ENCODE measurements at places on chromosomes 6 and 20.

GRCh38 chr6:2314641-2315040, 69.2 kb upstream of the GMDS start:
- DNase-seq: no peak

- no peak for DNase-seq
These were observed 84.2 kb downstream of the CEBPB start for GRCh38 chr20:50274570-50275430.

DNA sequence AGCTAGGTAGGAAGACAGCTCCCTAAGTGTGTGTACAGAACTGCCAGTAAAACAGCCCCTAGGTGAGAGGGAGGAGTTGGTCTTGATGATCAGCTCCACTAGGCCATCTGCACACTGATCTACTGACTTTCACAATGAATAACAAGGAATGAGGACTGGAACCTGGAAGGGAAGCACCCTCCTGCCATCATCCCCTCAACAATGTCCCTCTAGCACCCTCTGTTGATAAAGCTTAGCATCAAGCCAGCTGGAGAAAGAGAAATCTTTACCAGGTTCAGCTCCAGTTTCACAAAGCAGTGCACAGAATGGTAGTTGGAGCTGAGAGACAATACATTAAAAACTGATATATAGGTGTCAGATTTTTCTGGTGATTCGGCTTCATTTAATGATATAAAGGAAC, 57.2 kb upstream of the IRAK1BP1 start:
- DNase-seq: no peak

DNA sequence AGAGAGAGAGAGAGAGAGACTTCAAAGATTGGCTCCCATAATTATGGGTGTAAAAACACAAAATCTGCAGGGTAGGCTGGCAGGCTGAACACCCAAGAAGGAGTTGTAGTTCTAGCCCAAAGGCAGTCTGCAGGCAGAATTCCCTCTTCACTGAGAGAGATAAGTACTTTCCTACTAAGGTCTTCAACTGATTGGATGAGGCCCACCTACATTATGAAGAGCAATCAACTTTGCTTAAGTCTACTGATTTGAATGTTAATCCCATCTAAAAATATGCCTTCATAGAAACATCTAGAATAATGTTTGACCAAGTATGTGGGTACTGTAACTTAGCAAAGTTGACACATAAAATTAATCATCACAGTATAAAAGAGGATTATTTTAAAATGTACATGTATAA, 949.7 kb downstream of the HACE1 start:
- no peak for DNase-seq

DNA sequence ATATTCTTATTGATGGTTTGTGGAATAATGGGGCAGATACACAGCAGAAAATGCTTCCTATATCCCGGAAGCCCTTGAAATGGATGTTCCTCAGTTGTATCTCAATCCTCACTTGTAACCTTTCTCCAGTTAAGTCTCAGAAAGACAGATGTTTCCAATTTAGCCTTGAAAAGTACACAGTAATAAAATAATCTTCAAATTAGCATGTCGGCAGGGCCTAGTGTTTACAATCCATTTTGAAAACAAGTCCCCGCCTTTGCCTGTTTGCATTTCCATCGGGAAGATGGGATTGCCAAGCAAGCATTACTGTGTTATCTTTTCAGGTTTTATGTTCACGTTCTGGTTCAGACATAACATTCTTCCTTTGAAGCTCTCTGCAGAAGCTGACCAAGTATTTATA, 41.5 kb downstream of the SNRNP48 start:
- DNase-seq: no peak

GRCh38 chr6:69880601-69881000, 14.2 kb downstream of the COL19A1 start:
- DNase-seq: no peak

DNA sequence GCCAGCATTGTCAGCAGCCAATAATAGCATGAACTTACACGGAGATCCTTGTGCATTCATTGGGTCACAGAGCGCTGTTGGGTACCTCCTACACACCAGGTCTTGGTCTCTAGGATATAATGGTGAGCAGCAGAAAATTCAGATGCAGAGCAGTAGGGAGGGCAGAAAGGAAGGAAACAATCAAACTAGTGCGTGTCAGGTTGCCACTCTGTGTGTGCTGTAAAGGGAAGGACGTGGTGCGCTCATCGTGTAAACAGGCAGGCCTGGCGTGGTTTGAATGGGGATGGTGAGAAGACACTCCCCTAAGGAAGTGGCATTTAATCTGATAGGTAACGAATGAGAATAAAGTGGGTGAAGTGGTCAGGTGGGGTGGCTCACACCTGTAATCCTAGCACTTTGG, 336.4 kb downstream of the CDH26 start:
- DNase-seq: no peak

DNA sequence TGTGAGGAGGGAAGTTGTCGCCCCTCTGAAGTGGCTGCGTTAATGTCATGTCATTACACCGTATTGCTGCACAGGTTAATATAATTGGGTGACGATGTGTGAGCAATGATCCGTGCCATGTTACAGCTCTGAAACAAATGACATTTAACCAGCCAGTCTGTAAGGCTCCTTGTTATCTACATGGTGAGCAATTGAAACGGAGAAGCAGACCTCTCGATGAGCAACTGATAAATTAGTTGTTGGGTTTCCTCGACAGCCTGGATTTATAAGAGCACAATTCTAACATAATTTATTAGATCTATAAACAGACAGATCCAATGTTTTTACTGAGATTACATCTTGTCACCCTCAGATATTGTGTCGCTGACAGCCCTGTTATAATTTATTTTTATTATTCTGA, 49.9 kb upstream of the MAFB start:
- no peak for DNase-seq

DNA sequence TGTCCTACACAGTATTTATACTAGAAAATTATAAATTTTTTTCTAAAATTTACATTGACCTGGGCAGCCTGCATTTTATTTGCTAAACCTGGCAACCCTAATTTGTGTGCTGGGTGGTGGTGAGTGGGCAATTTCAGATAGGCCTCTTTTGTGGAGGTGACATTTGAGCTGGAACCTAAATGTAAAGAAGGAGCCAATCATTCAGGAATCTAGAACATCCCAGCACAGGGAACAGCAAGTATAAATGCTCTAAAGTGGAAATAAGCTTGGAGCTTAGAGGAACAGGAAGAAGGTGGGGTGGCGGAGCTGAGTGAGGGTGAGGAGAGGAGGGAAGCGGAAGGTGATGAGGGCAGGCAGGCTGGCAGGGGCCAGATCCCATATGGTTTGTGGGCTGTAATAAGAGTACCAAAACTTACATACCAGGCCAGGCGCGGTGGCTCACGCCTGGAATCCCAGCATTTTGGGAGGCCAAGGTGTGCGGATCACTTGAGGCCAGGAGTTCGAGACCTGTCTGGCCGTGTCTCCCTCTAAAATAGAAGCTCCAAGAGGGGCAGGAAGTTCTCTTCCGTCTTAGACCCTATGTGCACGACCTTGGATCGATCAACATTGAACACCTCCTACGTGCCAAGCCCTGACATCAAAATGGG, 549 bp upstream of the CSE1L start:
- DNase-seq: no peak

GRCh38 chr6:70708448-70708847, 40.8 kb downstream of the SMAP1 start:
- no peak for DNase-seq

DNA sequence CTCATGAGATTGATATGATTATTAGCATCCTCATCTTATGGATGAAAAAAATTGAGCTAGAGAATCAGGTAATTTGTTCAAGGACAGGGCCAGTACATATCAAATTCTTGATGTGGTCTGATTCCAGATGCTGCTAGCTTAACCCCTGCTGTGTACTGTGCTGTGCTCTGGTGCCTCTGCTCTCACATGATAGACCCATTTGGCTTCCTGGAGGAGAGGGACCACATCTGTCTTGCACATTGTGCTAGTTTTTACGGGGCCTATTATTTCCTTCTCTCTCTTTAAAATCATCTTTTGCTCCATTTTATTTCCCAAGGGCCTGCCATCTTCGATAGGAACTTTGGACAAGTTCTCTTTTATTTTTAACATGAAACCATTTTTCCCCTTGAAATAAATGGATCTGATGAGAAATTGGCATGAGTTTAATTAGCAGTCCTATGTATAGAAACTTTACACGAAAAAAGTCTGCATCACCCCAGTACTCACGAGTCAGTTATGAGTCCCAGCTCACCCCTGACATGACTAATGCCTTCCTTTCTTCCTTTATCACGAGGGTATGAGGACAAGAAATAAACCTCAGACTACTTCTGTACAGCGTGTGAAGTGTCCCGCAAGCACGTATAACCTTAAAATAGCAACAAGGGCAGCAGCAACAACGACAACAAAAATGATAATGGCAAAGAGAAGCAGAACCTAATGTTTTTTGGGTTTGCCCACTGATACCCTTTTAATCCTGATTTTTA, 26.5 kb downstream of the CD109 start:
- no peak for DNase-seq

DNA sequence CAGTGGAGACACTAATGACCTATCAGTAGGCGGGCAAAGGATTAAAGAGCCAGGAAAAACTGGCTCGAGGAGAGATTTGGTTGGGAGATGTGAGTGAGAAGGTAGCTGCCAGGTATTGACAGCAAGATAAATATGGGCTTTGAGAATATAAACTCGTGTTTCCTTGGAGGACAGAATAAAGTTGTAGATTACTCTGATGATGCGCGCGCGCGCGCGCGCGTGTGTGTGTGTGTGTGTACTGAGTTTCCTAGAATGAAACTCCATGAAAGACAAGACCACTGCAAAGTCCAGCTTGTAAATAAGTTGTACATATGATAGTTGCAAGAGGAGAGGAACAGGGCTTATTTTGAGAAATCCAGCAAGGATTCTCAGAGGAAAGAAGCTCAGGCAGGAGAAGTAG, 13.3 kb upstream of the TREM2 start:
- no peak for DNase-seq

GRCh38 chr20:58669287-58670006, 18.4 kb downstream of the STX16 start:
- DNase-seq: no peak

DNA sequence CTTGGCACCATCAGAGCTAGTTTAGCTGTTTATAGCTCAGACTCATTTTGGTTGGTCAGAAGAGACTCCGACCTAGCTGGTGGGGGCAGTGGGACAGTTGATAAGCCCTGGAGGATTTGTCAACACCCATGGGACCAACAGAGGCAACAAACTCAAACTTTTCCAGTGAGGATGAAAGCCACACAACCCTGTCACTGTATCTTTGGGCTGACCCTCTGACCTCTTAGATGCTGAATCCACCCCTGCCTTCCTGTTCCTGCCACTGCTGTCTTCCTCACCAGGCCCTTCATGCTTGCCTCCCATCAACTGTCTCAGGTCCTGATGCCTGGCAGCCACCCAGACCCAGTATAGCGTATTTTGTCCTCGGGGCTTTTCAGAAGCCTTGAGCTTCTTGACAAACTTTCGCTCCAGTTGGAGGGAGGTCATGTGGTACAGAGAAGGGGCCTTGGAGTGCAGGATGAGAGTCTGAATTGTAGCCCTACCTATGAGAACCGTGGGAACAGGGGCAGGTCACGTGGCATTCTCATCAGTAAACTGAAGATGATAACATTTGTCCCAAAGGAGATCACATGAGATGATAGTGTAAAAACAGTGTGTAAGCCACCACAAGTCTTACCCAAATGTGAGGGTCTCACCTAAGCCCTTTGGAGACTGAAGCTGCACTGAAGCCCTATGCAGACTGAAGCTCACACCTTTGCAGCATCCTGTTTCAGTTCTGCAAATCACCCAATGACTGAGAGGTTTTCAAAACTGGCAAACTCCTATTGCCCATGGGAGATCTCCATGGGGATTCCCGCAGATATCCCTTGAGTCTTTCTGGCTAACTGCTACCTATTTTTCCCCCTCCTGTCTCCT, 72.0 kb upstream of the F13A1 start:
- no peak for DNase-seq

GRCh38 chr6:139923964-139924475, 549.6 kb upstream of the CITED2 start:
- no peak for DNase-seq

GRCh38 chr6:50929323-50929722, 110.7 kb downstream of the TFAP2B start:
- DNase-seq: no peak

DNA sequence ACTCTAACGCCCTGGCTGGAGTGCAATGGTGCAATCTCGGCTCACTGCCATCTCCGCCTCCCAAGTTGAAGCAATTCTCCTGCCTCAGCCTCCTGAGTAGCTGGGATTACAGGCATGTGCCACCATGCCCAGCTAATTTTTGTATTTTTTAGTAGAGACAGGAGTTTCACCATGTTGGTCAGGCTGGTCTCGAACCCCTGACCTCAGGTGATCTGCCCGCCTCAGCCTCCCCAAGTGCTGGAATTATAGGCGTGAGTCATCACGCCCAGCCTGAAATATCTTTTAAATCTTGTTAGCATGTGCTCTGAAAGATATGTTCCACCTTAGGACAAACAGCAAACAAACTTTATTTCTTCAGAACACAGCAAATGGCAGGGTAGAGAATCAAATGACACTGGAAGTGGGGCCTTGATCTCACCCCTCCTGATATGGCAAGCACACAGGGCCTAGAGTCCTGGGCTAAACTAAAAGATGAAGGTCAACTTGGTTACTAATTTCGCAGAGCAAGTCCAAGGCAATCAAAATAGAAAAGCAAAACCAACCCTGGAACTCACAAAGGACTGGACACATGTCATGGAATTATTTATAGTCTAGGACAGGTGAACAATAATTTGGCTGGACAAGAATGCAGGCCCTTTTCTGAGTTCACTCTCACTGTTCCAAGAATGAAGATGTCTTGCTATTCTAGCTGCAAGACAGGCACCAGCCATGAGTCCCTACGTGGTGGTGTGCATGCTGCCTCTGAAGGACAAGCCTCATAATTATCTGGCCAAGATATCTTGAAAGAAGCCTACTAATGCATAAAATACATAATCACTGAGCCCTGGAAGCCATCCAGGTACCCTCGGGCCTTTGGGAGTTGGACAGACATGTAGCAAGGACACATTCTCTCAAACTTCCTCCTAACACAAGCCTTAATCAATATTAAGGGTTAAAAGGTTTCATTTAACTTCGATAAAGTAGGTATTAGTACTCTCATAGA, 35.6 kb downstream of the B4GALT5 start:
- DNase-seq: no peak

- no peak for DNase-seq
These were observed 38.0 kb downstream of the SESN1 start for GRCh38 chr6:109056661-109057060.

DNA sequence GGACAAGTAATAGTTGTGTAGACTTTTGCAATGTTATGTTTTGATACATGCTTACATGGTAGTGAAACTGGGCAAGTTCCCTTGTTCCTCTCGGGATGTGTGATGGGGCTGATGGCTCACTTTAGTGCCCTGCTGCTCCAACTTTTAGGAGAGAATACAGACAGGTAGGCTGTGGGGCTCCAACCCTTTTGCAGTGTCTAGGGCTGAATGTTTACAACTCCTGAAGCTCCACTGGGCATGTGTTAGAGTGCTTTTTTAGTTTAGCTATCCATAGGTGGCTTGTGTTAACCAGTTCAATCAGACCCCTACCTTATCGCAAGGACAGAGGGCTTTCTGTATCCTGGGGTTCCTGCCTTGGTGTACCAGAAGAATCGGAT, 33.8 kb downstream of the SERPINB6 start:
- no peak for DNase-seq

- no peak for DNase-seq
These were observed 62.9 kb upstream of the PLEKHG1 start for GRCh38 chr6:150536835-150537234.

GRCh38 chr20:45426320-45427016, 10.5 kb downstream of the PIGT start:
- DNase-seq: no peak

GRCh38 chr20:64065974-64066343, 3.0 kb downstream of the TCEA2 start:
- DNase-seq: no peak
